ENCODE measurements at places on chromosomes 12 and 14. TPM values are rescaled to one million over a fixed set of nuclear protein-coding genes. Genes with fewer than 3 reads are reported as not detected.
A peak's percentile ranks its signal among the peaks of the same experiment; 100 is the strongest.

DNA sequence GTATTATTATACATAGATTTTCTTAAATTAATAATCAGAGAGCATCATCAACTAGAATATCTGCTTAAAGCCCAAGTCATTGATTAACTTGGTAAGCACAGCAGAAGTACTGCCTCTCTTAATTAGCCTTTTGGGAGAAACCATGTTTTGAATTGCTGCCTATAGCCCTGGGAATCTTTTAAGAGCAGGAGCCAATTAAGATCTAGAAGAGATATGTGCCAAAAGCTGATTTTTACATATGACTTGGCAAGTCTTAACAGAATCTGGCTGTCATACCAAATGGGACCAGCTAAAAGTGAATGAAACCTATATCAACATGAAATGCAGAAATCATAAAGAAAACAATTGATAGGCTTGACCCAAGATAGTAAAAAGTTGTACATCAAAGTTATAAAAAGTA lies 23.2 kb upstream of the WNK1 start:
- no peak for DNase-seq

DNA sequence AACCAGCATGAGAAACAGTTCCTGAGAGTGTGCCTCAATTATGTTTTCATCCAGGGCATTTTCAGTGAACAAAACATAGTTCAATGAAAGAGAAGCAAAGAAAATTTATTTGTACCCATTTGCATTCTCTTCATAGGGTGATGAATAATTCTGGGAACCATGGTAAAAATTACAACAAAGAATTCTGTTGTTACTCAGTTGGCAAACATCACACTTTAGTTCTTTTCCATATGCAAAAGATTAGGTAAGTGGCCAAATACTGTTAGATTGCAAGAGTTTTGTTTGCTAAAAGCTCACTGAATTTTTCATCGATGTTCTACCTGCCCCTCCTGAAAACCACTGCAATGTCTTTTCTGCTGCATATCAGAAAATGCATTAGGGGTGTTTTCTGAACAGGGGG lies 132.4 kb upstream of the RGS6 start:
- no peak for DNase-seq

DNA sequence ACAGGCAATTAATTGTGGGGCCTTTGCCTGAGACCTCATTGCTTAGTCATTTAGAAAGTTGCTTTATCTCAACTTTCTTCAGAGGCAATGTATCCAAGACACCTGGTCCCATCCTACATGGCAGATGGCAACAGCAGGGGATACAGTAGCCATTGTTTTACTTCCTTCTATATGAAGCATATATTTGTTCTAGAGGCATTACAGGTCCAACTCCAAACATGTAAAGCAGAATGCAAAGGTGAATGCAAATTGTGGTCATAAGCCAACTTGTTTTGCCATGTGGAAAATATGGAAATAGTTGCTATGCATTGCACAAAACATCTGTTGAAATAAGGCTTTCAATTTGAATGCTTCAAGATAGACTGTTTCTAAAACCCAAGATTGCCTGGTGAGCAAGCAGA lies 109.8 kb upstream of the BCAT1 start:
- DNase-seq: no peak

DNA sequence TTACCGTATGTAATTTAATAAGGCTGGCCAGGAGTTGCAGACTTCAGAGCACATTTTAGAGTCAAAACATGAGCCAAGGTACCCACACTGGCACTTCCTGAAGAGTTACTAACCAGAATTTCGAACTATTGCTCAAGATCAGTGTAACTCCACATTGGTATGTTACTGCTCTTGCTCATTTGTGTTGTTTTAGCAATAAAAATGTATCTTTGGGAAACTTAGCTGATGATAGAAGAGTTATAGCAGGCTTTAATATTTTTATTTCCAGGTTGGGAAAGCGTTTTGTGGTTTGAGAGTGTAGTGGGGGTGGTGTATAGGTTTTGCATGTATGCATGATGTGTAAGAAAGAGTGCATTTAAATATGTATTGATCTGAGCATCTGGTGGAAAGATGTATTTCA lies 96.6 kb downstream of the SCN8A start:
- DNase-seq: peak; percentile 33

GRCh38 chr14:89598548-89599186 lies 181.6 kb upstream of the FOXN3 start:
- DNase-seq: no peak

- DNase-seq: no peak
Observed at GRCh38 chr12:93536766-93537488, 35.5 kb upstream of the SOCS2 start.

DNA sequence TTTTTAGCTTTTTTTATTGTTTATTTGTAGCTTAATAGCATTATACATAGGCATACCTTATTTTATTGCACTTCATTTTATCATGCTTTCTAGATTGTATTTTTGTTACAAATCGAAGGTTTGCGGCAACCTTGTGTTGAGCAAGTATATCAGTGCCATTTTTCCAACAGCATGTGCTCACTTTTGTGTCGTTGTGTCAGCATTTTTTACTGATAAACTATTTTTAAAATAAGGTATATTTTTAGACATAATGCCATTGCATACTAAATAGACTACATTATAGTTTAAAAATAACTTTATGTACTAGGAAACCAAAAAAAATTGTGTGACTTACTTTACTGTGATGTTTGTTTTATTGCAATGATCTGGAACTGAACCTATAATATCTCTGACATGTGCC lies 56.2 kb upstream of the RESF1 start:
- no peak for DNase-seq

- peak; percentile 81 for DNase-seq
Observed at GRCh38 chr12:52372216-52373154, 5.2 kb upstream of the KRT85 start.

- no peak for DNase-seq
Observed at GRCh38 chr14:55019968-55020554, 6.8 kb downstream of the WDHD1 start.

GRCh38 chr14:78448164-78449094 lies 278.3 kb downstream of the NRXN3 start:
- peak; percentile 14 for DNase-seq

GRCh38 chr14:79960288-79960687 lies 251.0 kb downstream of the DIO2 start:
- DNase-seq: no peak

GRCh38 chr12:111174251-111174960 lies 194.5 kb downstream of the PHETA1 start:
- no peak for DNase-seq

DNA sequence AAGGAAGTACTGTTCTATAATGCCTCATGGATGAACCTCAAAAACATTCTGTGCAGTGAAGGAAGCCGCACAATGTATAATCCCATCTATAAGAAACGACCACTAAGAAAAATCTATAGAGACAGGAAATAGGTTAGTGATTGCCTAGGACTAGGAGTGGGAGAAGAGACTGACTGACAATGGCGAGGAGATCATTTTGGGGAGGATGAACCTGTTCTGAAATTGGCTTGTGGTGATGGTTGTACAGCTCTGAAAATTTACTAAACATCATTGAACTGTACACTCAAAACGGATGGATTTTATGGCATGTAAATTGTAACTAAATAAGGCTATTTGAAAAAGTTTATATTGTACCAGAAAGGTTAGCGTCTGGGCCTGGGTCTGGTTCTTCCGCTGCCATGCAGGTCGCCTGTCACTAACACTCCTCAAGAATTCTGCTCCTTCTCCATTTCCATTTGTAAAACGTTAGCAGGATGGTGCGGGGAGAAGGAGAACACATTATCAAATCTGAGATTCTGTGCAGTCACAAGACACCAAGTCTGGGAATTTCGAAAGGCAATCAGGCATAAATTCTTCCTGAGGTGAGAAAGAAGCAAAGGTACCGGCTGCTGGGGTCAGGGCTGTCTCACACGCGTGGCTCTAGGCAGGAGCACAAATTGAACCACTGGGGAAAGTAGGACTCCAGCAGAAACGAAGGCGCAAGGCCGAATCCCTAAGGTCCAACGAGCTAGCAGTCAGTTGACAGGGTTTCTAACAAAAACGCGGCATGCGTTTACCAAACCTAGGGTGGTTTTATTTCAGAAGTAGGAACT lies 845 bp upstream of the COCH start:
- DNase-seq: no peak

GRCh38 chr12:6607751-6608591 lies 792 bp upstream of the CHD4 start:
- peak; percentile 76 for DNase-seq

DNA sequence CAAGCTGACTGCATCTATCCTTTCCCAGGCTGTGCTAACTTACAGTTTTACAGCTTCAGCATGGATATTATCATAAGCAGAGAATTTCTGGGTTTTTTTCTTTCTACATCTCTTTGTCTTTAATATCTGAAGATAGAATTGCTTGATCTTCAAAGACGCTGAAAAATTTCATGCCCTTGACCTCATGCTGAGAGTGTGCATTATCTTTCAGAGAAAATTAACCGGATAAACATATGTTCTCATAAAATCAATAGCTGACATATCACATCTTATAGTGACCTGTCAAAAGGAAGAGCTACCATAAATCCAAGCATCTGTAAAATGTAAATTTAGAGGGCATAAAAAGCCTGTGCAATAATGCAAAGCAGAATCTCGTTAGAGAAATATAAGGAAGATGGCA lies 1704.1 kb upstream of the FLRT2 start:
- DNase-seq: no peak

DNA sequence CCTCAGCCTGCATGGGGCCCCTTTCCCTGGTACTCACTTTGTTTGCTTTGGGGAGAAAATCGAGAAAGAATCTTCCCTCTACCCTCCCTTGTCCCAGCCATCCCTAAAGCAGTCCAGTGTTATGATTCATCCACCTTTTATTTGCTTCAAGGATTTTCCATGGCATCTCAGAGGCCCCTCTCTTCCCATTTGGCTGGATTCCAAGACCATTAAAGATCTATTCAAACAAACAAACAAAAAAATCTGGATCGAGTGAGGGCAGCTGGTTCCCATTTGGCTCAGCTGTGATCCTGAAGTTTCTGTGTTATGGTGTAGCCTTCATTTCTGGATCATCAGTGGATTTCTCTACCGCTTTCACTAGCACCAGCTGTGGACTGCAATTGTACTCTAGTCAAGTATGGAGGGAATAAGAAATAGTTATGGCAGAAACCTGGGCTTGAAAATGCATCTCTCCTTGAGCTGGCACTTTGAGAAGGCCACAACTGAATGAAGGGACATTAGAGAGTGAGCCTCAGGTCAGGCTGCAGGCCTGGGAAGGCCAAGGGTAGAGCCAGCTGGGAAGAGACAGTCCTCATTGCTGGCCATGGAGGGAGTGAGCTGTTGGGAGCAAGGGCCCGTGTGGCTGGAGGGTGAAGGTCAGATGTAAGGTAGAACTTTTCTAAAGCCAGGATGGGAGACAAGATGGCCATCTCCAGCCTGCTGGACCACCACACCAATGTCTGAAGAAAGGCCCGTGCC lies 13.7 kb downstream of the KRT71 start:
- DNase-seq: peak; percentile 40

- no peak for DNase-seq
Observed at GRCh38 chr12:124036657-124037109, 63.7 kb downstream of the ZNF664 start.

GRCh38 chr12:26496170-26496569 lies 300.8 kb downstream of the SSPN start:
- DNase-seq: peak; percentile 98

DNA sequence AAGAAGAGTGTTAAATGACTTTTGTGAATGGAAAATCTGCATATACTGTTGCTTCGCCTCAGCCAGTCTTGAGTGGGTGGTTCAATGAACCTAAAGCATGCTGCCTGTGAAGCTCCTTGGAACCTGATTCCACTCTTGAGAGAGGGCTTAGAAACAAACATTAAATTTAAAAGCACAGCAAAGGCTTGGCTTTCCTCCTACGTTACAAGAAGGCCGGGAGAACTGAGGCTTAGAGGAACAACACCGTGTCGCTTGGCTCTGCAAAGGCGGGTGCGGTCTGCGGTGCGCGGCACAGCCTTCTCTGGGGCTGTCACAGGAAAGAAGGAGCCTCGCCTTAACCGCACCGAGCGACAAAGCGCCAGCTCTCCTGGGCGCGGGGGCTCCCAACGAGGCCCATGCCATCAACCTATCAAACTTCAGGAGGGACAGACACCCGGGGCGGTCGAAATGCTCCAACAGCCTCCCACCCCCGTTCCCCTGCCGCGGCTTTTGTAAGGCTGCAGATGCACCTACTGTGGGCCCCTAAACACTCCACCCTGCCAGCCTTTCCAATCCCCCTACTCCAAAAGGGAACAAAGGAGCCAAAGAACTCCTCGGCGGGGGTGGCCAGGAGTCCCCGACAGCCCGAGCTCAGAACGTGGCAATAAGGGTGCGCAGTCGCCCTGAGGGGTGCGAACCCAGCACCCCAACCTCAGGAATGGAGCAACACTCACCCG lies 729 bp downstream of the OSBPL8 start:
- DNase-seq: peak; percentile 40

DNA sequence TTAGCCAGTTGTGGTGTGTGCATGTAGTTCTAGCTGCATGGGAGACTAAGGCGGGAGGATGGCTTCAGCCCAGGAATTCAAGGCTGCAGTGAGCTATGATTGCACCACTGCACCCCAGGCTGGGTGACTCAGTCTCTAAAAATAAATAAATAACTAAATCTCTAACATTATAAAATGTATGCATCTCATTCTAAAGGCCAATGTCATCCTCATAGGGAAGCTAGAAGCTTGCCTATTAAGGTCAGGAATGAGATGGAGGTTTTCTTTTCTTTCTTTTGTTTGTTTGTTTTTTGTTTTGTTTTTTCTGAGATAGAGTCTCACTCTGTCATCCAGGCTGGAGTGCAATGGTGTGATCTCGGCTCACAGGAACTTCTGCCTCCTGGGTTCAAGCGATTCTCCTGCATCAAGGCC lies 48.8 kb upstream of the PAPLN start:
- peak; percentile 50 for DNase-seq

DNA sequence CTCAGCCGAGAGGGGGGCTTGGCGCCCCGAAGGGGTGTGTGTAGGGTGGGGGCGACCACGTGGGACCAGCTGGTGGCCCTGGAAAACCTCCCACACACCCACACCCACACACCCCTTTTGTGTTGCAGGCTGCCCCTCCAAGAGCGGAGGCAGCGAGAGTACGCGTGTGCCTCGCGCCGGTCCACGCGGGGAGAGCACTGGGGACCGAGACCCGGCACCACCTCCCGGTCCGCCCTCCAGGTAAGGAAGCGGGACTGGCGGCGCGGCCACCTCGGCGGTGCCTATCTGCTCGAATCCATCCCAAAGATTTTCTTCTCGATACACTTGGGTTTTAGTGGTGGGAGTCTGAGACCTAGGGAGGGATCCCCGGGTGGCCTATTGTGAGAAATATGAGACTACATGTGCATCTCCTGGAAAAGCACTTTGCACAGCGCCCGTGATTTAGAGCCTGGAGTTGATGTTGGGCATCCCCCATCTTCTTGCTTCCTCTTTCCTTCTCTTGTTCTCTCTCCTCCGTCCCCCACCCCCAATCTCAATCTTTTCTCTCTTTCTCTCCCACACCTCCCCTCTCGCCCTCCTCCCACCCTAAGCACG lies 393 bp downstream of the SYT1 start:
- no peak for DNase-seq

GRCh38 chr12:84551373-84551772 lies 361.2 kb downstream of the SLC6A15 start:
- no peak for DNase-seq

SRGAP1 gene
- total RNA-seq: 14.3 TPM

GALNT8 gene
- total RNA-seq: not detected

KRT82 gene
- not detected for total RNA-seq

COCH gene
- total RNA-seq: not detected

RAD51B gene
- total RNA-seq: 23.0 TPM

KCNJ8 gene
- not detected for total RNA-seq

E2F7 gene
- total RNA-seq: 5.7 TPM

BCL2L14 gene
- total RNA-seq: not detected

ARMH4 gene
- total RNA-seq: 0.27 TPM

GLIPR1L1 gene
- not detected for total RNA-seq
